ENCODE measurements at places on chromosomes 4 and X.
A peak's percentile ranks its signal among the peaks of the same experiment; 100 is the strongest.

GRCh38 chrX:83819304-83819703 lies 41.6 kb upstream of the CYLC1 start:
- peak; percentile 4 for DNase-seq

DNA sequence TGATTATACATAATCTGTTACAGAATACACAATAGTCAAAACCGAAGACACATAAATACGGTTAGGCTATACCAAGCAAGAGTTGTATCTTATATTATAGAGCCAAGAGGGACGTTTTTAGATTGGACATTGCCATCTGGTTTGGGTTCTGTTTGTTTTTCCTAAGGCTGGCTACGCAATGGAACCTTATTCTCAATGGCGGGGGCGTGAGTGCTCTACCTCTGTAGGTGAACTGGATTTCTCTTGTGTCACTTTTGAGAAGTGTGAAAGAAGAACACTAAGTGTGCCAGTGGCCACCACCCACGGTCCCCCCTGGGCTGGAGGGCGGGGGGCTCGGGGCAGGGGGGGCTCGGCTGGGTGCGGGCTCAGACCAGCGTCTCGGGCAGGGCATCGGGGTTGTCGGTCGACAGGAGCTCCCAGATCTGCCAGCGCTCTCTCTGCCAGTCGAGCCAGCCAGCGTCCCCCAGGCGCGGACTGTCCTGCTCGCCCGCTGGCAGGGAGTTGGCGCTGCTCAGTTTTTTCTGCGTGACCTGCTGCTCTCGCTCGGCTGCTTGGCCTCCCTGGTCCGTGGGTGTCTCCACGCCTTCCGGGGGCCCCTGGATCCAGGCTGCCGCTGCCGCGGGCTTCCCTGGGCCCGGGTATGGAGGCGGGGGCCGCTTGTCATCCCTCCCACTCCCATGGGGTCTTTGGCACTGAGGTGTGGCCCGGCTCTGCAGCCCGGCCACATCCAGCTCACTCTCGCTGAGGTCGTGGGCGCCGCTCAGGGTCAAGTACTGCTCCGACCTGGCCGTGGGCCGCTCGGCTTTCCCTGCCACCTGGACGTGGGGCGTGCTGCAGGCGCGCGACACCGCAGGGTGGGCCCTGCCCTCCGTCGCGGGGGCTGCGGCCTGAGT lies 27.6 kb downstream of the HCCS start:
- DNase-seq: no peak

- DNase-seq: no peak
Observed at GRCh38 chr4:41746025-41746439, 2.5 kb downstream of the PHOX2B start.

- no peak for DNase-seq
Observed at GRCh38 chrX:10507876-10508275, 112.5 kb downstream of the MID1 start.

- DNase-seq: no peak
Observed at GRCh38 chrX:65300104-65300809, 234.3 kb downstream of the LAS1L start.

DNA sequence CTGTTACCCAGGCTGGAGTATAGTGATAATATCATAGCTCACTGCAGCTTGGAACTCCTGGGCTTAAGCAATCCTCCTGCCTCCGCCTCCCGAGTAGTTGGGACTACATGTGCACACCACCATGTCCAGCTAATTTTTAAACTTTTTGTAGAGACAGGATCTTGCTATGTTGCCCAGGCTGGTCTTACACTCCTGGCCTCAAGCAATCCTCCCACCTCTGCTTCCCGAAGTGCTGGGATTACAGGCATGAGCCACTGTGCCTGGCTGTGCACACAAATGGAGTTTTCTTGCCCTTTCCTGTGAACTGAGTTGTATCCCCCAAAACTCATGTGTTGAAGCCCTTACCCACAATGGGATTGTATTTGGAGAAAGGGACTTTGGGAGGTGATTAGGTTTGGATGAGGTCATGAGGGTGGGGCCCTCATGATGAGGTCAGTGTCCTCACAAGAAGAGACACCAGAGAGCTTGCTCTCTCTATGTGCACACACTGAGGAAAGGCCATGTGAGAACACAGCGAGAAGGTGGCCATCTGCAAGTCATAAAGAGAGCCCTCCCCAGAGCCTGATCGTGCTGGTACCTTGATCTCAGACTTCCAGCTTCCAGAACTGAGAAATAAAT lies 40.1 kb downstream of the DDX3X start:
- DNase-seq: no peak

- DNase-seq: no peak
Observed at GRCh38 chr4:90118527-90119195, 8.5 kb upstream of the CCSER1 start.

All from H54 (cell line).